Peyer's patch (tissue), 4 donors: ENCODE measurements at places on chromosomes 5 and 9. TPM values are rescaled to one million over a fixed set of nuclear protein-coding genes. Genes with fewer than 3 reads are reported as not detected.
A peak's percentile ranks its signal among the peaks of the same experiment; 100 is the strongest.

GRCh38 chr9:93038918-93039317 is 19.6 kb upstream of the SUSD3 start:
- no peaks in the 10 kb centered on the region for H3K4me1 ChIP-seq
- H3K4me3 ChIP-seq: no peak overlapping the region
- no peak for DNase-seq

DNA sequence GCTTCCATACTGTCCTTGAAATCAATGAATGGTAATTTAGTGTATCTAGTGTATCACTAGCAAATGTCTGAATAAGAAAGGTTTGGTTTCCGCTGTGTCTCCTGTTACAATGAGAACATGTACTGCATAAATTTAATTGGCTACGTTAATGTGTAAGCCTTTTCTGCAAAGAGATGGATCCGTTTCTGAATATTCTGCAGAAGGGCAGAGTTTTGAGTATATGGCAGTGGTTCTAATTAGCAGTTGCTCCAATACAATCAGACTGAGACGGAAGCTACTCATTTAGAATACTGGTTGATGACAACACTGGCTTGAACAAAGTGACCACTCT is 555 bp upstream of the PCDHGC4 start:
- H3K4me1 ChIP-seq: no peaks in the 10 kb centered on the region
- DNase-seq: no peak
- no peaks in the 10 kb centered on the region for H3K27me3 ChIP-seq
- no peak overlapping the region for H3K27ac ChIP-seq

DNA sequence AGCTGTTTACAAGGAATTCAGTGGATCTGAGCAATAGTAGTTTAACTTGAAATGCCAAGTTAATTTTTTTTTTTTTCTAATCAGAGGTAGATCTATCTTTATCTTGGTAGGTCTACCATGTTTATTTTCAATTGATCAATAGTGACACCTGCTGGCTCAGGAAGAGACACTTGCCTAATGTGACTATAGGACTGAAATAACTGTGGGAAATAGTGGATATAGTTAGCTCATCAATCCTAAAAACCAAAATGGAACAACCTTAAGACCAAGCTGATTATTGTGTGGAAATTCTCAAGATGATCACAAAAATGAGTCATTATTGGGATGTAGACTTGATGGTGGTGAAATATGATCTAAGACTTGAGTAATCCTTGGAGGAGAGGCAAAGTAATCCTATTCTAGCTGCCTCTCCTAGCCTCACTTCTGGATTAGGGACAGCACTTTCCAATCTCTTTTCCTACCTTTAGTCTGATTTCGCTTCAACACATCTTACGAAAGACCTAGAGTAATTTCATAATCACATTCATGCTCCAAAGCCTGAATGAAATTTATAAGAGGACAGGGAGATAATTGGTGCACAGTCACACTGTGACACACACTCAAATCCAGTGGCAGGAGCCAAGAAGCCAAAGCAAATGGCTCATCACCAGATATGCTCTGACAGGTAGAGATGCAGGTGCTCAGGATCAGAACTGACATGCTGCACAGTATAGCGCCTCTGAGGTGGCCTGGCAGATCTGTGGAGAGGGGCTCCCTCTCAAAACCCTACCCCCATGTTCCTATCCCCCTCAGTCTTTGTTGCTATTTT is 156.3 kb downstream of the HMHB1 start:
- H3K36me3 ChIP-seq: no peaks in the 10 kb centered on the region
- no peaks in the 10 kb centered on the region for H3K27me3 ChIP-seq
- H3K4me3 ChIP-seq: no peak overlapping the region
- DNase-seq: no peak
- H3K27ac ChIP-seq: no peak overlapping the region

Gene GARIN3
- total RNA-seq: not detected

Gene APBA1
- total RNA-seq: 2.1 TPM

- H3K27me3 ChIP-seq: no peaks in the 10 kb centered on the region
- H3K27ac ChIP-seq: no peak overlapping the region
- DNase-seq: no peak
- no peaks in the 10 kb centered on the region for H3K36me3 ChIP-seq
Observed at GRCh38 chr5:58454025-58454424, 5.9 kb downstream of the PLK2 start.

Gene CDKN2A
- 20.8 TPM for total RNA-seq

DNA sequence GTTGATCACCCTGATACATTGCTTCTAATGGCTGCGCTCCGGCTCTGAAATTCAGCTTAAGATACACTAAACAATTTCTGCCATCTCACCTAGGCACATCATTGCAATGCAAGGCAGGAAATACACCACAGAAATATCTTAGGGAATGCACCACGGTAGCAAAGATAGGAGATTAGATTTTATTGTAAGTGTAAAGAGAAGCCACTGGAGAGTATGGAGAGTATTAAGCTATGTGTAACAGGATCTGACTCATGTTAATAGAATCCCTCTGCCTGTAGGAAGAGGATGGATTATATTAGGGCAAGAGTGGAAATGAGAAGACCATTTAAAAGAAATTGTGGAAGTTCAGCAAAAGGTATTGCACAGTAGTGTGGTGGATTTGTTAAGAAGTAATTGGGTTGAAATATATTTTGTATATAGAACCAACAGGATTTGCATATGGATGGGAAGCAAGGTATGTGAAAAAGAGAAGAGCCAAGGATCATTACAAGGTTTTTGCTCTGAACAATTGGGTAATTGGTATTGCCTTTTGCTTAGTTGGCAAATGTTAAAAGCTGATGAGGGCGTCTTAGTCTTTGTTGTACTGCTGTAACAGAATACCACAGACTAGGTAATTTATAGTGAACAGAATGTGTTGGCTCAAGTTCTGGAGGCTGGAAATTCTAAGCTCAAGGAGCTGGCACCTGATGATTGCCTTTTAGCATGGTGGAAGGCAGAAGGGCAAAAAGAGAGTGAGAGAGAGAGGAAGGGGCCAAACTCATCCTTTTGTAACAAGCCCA is 636.1 kb downstream of the PSAT1 start:
- H3K27ac ChIP-seq: no peak overlapping the region
- no peaks in the 10 kb centered on the region for H3K4me1 ChIP-seq
- H3K27me3 ChIP-seq: no peaks in the 10 kb centered on the region
- no peaks in the 10 kb centered on the region for H3K36me3 ChIP-seq
- DNase-seq: no peak

DNA sequence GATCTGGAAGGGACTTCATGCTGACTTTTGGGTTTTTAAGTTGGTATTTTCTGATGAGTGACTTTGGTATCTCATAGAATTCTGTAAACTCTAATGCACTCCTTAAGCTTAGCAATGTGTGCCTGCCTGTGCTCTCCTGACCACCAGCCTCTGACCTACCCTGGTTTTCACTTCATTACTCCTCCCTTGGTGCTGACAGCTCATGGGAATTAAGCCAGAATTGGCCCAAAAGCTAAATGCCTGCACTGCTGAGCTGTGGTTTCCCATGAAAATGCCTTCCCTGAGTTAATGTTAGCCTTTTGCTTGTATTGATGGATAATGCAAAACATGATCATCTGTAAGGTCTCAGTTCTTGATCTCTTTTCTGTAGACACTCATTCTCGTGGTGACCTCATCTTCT is 308.0 kb downstream of the DOCK8 start:
- H3K36me3 ChIP-seq: no peaks in the 10 kb centered on the region
- no peaks in the 10 kb centered on the region for H3K27me3 ChIP-seq
- no peaks in the 10 kb centered on the region for H3K4me1 ChIP-seq
- no peak overlapping the region for H3K4me3 ChIP-seq
- no peak for DNase-seq

Gene GFI1B
- 0.88 TPM for total RNA-seq

- H3K27me3 ChIP-seq: no peaks in the 10 kb centered on the region
- H3K27ac ChIP-seq: no peak overlapping the region
- no peaks in the 10 kb centered on the region for H3K36me3 ChIP-seq
- H3K4me3 ChIP-seq: no peak overlapping the region
- DNase-seq: no peak
- no peaks in the 10 kb centered on the region for H3K4me1 ChIP-seq
Observed at GRCh38 chr9:7983490-7983889, 183.9 kb upstream of the DMAC1 start.

DNA sequence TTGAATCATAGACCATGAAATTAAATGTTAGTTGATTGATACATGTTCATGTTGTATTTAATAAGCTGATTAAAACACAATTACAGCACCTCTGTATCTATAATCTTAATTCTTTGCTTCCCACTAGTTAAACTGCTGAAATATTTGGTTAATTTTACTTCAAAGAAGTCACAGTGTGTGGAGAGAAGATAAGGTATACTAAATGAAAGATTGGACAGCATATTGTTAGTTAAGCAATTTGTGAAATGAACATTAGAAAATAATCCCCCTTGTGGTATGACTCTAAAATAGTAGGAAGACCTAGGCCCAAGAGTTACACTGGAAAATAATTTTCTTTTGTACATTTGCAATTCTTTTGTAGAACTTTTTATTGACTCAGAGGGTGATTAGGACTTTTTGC is 30.3 kb downstream of the MAN2A1 start:
- H3K36me3 ChIP-seq: peaks cover 12% of the 10 kb centered on the region
- no peak overlapping the region for H3K4me3 ChIP-seq

Gene GRXCR2
- total RNA-seq: not detected

DNA sequence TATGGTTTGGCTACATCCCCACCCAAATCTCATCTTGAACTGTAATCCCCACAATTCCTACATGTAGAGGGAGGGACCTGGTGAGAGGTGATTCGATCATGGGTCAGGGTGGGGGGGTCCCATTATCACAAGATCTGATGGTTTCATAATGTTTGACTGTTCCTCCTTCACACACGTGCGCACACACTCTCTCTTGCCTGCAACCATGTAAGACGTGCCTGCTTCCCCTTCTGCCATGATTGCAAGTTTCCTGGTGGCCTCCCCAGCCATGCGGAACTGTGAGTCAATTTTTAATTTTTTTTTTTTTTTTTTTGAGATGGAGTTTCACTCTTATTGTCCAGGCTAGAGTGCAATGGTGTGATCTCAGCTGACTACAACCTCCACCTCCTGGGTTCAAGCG is 27.0 kb downstream of the FAM169A start:
- no peak overlapping the region for H3K4me3 ChIP-seq
- H3K27ac ChIP-seq: no peak overlapping the region
- H3K36me3 ChIP-seq: no peaks in the 10 kb centered on the region
- H3K4me1 ChIP-seq: no peaks in the 10 kb centered on the region

DNA sequence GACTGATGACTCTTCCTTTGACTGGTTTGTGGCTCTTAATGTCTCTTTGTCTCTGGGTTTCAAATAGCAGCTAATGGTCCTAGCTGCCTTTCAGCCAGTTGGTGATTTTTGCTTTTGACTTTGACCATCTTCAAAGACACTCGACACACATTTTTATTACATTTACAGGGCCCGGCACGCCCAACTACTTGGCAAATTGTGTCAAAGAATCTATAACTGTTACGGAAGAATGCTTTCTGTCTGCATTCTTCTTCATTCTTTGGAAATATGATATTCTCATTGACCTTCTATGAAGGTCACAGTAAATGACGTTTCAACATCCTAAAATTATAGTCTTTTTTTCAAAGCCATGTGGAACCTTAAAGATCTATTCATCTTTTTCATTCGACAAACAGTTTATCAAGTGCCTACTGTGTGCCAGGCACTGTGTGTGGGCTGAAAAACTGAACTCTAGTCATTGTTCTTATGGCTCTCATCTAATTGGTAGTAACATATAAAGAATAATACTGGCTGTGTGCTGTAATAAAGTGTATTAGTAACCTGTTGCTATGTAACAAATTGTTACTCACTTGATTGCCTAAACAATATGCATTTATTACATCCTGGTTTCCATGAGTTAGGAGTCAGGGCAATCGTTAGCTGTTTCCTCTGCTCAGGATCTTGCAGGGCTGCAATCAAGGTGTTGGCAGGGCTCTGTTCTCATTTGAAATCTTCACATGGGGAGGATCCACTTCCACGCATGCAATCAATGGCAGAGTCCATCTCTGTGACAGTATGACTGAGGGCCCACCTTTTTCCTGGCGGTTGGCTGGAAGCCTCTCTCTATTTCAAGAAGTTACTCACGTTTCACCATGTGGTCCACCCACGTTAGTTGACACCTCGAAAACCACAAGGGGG is 7.0 kb upstream of the WHRN start:
- H3K27ac ChIP-seq: peak overlapping the region; percentile 76
- H3K36me3 ChIP-seq: no peaks in the 10 kb centered on the region
- H3K27me3 ChIP-seq: no peaks in the 10 kb centered on the region
- peak; percentile 70 for DNase-seq

- DNase-seq: no peak
- H3K27me3 ChIP-seq: no peaks in the 10 kb centered on the region
- H3K36me3 ChIP-seq: no peaks in the 10 kb centered on the region
- no peak overlapping the region for H3K4me3 ChIP-seq
- H3K27ac ChIP-seq: no peak overlapping the region
Observed at GRCh38 chr5:139878093-139878492, 82.5 kb downstream of the PSD2 start.

- no peaks in the 10 kb centered on the region for H3K27me3 ChIP-seq
- no peaks in the 10 kb centered on the region for H3K4me1 ChIP-seq
- DNase-seq: no peak
- no peak overlapping the region for H3K27ac ChIP-seq
- no peak overlapping the region for H3K4me3 ChIP-seq
Observed at GRCh38 chr5:124045412-124045811, 533.4 kb downstream of the CSNK1G3 start.

GRCh38 chr5:1220831-1221230 is 4.3 kb upstream of the SLC6A18 start:
- no peaks in the 10 kb centered on the region for H3K4me1 ChIP-seq
- H3K27me3 ChIP-seq: no peaks in the 10 kb centered on the region
- H3K4me3 ChIP-seq: no peak overlapping the region
- H3K36me3 ChIP-seq: no peaks in the 10 kb centered on the region
